T-helper 1 cell (primary cell): ENCODE measurements at places on chromosomes 1 and 21.

GRCh38 chr1:147735423-147735822, 25.0 kb downstream of the GJA5 start:
- no peak for DNase-seq

DNA sequence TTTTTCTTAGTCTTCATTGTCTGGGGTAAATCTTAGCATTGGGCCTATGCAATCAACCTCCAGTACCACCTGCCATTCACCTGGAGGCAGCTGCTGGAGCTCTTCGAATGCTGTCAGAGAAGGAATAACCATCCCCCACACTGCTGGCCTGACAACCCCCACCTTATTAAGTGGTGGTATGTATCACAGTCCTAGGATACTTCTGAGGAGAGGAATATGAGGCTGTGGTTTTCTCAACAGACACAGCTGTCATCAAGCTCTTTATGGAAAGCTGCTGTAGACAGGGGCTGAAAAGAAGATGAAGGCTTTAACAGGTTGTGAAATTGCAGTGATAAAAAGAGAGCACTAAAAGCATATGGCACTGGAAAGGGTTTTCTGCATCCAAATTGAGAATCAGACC, 61.7 kb downstream of the TSEN15 start:
- no peak for DNase-seq

- DNase-seq: peak; percentile 32
Observed at GRCh38 chr1:44784094-44785028, 3.6 kb downstream of the BEST4 start.

- DNase-seq: no peak
Observed at GRCh38 chr1:37868466-37868865, 9.1 kb upstream of the MTF1 start.

DNA sequence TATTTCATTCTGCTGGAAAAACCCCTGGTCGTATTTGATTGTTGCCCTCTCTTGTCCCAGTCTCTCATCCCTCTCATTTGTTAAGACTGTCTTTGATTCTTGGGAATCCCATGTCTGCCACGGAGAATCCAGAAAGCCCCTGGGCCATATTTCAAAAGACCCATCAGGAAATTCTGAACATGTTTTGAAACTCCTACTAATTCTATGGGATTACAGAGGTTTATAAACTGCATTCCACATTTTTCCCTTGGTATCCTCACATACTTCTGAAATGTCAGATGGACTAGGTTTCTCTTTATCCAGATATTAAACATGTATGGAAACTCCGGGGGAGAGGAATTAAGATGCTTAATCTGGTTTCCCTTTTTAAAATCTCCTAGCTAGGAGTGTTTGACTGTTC, 80.0 kb downstream of the HUNK start:
- no peak for DNase-seq

DNA sequence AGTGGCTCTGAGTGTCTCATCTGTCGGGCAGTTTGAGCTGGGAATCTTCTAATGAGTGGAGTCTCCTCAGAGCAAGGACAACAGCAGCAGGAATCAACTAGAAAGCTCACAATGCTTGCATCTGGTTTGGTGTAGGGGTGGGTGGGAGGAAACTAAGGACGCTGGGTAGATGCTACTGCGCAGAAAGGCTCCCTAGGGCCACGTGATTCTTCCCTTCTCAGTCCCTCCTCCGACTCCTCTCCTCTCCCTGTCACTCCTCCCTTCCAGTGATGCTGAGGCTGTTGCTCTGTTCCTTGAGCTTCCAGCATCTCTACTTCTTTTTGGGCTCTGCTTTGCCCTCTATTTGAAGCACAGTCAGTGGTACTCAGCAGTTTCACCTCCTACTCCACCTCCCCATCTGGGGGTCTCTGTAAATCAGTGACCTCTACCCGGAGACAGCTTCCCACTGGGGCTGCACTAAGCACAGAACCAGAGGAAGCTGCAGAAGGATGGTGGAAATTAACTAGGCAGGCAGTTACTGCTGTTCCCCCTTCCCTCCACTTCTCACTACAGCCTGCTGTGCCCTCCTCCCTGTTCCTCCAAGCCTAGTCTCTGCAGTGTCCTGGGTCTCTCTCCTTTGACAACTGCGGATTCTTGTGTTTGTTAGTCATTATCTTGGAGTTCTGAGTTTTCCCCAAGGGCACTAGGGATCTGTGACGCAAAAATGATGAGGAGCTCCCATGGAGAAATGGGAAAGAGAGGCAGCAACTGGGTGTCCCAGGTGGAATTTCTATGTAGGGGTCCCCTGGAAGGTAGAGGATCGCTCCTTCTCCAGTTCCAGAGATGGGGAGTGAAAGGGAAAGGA, 5.8 kb downstream of the LINGO4 start:
- DNase-seq: no peak

GRCh38 chr1:1777583-1777899, 729 bp downstream of the NADK start:
- DNase-seq: no peak

- DNase-seq: no peak
Observed at GRCh38 chr1:14037101-14037847, 337.3 kb downstream of the PRDM2 start.

GRCh38 chr1:1614204-1614953, 921 bp upstream of the MIB2 start:
- DNase-seq: peak; percentile 36
